SHP77 (cell line): ENCODE measurements at places on chromosomes 1 and 21.

DNA sequence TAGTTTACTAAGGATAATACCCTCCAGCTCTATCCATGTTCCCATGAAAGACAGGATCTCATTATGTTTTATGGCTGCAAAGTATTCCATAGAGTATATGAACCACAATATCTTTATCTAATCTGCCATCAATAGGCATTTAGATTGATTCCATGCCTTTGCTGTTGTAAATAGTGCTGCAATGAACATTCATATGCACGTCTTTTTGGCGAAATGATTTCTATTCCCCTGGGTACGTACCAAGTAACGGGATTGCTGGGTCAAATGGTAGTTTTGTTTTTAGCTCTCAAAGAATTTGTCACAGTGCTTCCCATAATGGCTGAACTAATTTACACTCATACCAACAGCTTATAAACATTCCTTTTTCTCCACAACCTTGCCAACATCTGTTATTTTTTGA lies 750.9 kb downstream of the BRINP3 start:
- no peak for DNase-seq

DNA sequence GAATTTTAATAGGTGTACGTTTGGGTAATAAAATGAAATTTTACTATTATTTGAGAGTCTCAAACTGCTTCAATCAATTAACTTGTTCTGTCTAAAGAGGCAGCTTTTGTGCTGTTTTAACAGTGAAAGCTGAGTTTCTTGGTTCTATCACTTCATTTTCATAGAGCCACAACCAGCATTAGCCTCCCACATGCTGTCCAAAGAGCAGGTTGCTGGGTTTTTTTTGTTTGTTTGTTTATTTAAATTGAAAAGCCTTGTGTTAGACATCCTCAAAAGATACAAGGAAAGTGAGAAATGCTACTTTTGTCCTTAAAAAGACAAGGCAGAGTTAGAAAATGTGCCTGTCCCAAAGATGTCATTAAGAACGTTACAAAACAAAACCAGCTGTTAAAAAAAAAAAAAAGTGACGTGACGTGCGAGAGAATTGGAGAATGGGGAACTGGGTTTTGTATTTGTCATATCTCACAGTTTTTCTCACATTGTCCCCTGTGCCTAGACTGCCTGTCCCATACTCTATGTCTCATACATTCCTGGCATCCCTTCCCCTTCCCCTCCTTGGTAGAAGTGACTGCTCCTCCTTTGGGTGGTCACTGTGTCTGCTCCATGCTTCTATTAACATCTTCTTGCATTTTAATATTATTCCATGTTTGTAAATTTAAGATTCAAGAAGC lies 63.1 kb upstream of the CD34 start:
- no peak for DNase-seq

DNA sequence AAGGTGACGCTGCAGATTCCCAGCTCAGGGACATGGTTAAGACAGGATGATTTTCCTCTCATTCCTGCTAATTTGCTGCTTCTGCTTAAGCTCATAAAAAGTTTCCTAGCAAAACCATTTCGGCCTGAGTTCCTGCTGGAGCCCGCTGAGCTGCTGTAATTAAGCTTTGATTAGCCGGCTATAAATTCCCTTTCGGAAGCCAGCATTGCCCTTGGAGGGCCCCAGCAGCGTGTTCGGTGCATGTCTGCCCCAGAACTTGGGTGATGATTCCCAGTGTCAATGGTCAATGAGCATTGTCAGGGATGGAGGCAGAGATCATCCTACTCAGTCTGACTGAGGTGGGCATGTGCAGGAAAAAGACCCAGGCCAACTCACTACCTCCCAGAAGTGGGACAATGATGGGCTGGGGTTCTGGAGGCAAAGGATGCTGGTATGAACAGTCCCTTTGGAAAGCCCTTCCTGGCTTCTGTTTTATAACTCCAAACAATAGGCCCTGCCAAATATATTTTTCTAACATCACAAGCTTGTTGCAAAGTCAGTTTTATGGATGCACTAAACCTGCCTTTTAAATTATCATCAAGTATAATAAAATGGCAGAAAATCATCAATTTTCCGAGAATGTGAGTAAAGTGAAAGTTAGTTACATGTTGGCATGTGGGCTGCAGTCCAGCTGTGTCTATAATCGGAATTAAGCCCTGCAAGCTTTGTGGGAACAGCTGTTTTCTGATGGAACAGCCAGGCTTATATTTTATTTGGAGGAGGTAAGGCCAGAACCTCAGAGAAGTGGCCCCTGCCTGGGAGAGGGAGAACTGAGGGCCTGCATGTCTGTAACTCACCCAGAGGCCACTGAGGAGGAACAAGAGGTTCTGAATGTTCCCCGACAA lies 257.1 kb downstream of the GRIK3 start:
- no peak for DNase-seq

DNA sequence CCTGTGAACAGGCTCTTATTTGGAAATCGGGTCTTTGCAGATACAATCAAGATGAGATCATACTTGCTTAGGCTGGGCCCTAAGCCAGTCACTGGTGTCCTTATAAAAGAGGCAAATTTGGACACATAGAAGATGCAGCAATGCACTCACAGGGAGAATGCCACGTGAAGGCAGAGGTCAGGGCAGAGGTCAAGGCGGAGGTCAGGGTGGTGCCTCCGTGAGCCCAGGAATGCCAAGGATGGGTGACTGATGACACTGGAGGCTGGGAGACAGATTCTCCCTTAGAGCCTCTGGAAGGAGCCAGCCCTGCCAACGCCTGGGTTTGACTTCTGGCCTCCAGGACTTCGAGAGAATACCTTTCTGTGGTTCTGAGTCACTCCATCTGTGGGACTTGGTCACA lies 22.8 kb upstream of the C1orf174 start:
- no peak for DNase-seq

DNA sequence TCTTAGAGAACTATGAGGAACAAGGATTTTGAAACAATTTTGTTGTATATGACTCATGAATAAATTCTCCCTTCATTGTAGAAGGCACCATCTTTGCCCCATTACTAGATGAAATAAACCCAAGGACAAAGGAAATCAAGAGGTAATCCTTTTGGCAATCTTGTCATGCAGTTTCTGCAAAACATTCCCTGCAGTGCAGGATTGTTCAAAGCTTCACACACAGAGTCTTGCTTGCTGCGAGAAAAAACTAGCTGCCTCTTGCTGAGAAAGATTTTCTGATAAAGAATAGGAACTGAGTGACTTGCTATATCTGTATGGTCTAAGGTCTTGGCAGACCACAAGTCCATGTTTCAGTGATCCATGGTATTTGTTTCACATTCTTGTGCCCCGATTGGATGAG lies 657.4 kb upstream of the ADGRL4 start:
- no peak for DNase-seq

DNA sequence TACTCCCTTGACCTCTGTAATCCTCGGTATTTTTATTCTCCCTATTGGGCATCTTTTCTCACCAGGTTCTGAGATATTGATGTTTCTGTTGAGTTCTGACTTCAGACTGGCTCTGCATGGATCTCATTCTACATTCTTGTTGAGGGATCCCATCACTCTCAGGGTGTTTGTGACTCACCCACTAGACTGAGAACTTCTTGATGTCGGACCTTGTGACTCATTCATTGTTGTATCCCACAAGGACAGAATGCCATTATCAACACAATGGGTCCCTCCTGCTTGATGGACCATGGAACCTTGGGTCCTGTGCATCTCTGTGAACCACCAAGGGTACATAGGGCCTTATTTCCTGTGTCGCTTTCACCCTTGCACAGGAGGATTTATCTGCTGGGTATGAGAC lies 174.1 kb downstream of the PBX1 start:
- DNase-seq: no peak

GRCh38 chr1:115466433-115466832 lies 128.4 kb upstream of the NGF start:
- DNase-seq: no peak

GRCh38 chr1:54337928-54338327 lies 68.3 kb downstream of the SSBP3 start:
- no peak for DNase-seq

- DNase-seq: no peak
Measured at GRCh38 chr21:25859235-25859929, 124.6 kb downstream of the GABPA start.

GRCh38 chr1:201015551-201016091 lies 7.9 kb downstream of the KIF21B start:
- no peak for DNase-seq

- no peak for DNase-seq
Measured at GRCh38 chr1:228842094-228842775, 107.0 kb downstream of the RHOU start.

GRCh38 chr1:165496501-165496900 lies 47.3 kb upstream of the LRRC52 start:
- no peak for DNase-seq

- DNase-seq: peak; percentile 4
Measured at GRCh38 chr1:235557495-235557894, 53.2 kb upstream of the B3GALNT2 start.

- DNase-seq: no peak
Measured at GRCh38 chr21:44089001-44089911, 17.9 kb upstream of the PWP2 start.

GRCh38 chr1:175367039-175367758 lies 174.6 kb upstream of the KIAA0040 start:
- no peak for DNase-seq

DNA sequence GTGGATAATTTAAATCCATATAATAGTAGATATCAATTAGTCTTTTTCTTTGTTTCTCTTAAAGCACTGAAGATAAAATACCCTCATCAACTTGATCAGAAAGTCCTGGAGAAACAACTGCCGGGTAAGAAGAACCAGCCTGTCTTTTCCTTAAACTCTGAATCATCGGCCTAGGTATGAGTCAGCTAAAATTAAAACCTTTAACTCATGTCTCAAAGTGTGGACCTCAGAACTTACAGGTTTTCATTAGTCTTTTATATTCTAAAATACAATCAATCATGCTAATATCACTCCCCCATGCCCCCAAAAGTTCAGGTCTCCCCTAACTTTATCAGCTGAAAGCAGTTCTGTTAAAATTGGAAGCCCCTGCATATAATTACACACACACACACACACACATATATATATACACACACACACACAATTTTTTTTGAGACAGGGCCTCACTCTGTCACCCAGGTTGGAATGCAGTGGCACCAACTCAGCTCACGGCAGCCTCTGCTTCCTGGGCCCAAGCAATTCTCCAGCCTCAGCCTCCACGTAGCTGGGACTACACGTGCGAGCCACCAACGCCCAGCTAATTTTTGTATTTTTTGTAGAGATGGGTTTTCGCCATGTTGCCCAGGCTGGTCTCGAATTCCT lies 61.3 kb downstream of the B3GALNT2 start:
- DNase-seq: no peak

DNA sequence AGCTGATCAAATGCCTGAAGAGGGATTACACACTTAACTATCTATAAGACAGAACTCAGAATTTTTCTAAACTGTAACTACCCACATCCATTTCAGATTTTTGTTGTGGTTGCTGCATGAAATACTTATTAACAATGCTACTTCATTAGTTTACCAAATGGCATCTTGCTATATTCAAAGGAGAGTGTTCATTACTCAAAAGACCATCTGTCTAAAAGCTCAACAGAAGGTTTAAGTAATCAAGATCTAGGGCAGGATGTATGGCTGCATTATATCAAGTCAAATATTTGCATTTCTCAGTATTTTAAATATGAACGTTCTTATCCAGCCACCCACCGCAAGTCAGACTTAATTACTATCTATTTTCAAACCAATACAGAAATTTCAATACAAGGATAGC lies 79.9 kb downstream of the SIPA1L2 start:
- DNase-seq: no peak

DNA sequence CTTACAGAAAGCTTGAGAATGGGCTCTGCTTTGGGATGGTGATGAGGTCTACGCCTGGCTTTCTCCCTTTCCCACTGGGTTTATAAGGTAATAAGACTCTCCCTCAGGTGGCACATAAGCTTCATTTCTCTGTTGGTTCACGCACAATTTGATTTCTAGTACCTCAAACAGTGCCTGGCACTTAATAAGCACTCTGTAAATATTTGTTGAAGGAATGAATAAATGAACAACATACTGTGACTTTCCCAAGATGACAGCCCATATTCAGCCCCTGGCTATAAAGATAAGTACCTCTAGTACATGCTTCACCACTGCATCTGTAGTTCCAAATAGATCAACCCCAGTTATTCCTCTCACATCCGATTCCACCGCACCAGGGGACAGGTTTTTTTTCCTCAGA lies 17.8 kb downstream of the COPA start:
- DNase-seq: peak; percentile 6

- no peak for DNase-seq
Measured at GRCh38 chr1:173122958-173123852, 72.5 kb upstream of the TNFSF18 start.

GRCh38 chr1:69567652-69568420 lies at the start of gene LRRC7:
TSS of gene LRRC7 (plus strand) at chr1:69567922. CDS start at chr1:69568640, 718 bp downstream.
- DNase-seq: peak; percentile 13

- no peak for DNase-seq
Measured at GRCh38 chr1:42179900-42180329, 15.4 kb upstream of the GUCA2A start.

GRCh38 chr1:69256036-69256435 lies 311.7 kb upstream of the LRRC7 start:
- no peak for DNase-seq

DNA sequence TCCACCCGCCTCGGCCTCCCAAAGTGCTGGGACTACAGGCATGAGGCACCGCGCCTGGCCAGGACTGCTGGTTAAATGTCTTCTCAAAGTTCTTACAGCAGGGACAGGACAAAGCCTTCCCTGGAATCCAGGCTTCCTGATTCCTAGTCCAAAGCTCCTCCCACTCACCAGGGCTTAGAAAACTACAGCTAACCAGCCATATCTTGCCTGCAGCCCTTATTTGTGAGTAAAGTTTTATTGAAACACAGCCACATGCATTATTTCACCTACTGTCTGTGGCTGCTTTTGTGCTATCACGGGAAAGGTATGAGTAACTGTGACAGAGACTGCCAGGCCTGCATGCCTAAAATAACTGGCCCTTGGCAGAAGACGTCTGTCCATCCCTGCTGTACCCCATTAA lies 24.4 kb downstream of the TMCO4 start:
- no peak for DNase-seq

DNA sequence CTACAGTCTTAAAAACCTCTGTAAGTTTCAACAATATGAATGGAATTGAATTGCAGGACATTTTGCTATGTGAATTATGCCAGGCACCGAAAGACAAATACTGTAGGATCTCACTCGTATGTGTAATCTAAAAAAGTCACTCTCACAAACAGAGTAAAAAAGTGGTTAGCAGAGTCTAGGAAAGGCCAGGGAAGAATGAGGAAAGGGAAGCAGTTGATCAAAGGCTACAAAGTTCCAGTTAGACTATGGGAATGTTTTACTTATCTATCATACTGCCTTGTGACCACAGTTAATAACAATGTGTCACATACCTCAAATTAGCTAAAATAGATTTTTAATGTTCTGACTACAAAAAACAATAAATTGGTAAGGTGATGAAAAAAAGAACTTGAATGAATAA lies 565.4 kb upstream of the BRINP3 start:
- DNase-seq: no peak

GRCh38 chr1:183996396-183996795 lies 41.1 kb downstream of the COLGALT2 start:
- no peak for DNase-seq

GRCh38 chr1:179334440-179334839 lies 31.3 kb upstream of the AXDND1 start:
- no peak for DNase-seq

- DNase-seq: no peak
Measured at GRCh38 chr1:23816906-23817305, 8.3 kb downstream of the HMGCL start.

GRCh38 chr1:224217655-224218623 lies 34.9 kb downstream of the DEGS1 start:
- DNase-seq: no peak
